ENCODE measurements at places on chromosomes 7 and 10.

GRCh38 chr10:123766761-123767160 lies 100.6 kb downstream of the GPR26 start:
- DNase-seq: no peak

GRCh38 chr10:22833781-22834180 lies 94.1 kb upstream of the ARMC3 start:
- no peak for DNase-seq

DNA sequence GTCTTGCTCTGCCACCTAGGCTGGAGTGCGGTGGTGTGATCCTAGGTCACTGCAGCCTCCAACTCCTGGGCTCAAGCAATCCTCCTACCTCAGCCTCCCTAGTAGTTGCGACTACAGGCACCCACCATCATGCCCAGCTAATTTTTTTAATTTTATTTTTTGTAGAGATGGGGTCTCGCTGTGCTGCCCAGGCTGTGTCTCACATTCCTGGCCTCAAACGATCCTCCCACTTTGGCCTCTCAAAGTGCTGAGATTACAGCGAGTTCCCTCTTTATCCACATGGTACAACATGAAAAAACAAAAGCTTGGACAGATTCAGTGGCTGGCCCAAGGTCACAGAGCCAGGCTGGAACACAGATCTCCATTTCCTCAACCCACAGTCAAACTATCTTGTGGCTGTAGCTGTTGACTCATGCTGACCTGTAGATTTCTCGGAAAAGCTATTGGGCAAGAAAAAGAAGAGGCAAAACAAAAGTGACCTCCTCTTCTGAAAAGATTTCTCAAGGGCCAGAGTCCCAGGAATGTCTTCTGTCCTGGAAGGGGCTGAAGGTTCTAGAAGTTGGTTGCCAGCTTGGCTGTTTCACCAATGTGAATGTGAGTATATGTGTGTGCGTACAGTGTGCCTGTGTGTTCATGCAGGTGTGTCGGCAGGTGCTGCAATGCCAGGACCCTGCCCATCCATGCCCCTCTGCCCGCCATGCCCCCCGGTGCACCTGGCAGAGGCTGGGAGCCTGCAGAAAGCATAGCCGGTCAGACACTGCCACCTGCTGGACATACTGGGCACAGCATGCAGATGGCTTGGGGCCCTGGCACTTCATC lies 28.4 kb downstream of the TMEM130 start:
- peak; percentile 35 for DNase-seq

GRCh38 chr10:114576132-114576487 lies 82.0 kb downstream of the ABLIM1 start:
- DNase-seq: no peak

GRCh38 chr10:132827423-132827789 lies 41.5 kb upstream of the NKX6-2 start:
- no peak for DNase-seq

GRCh38 chr10:98338318-98338717 lies 70.3 kb upstream of the LOXL4 start:
- no peak for DNase-seq

GRCh38 chr7:596071-596818 lies 76.6 kb upstream of the PDGFA start:
- no peak for DNase-seq

- no peak for DNase-seq
Measured at GRCh38 chr7:91993976-91994375, 53.3 kb downstream of the AKAP9 start.

- DNase-seq: peak; percentile 55
Measured at GRCh38 chr7:29839302-29839701, 33.0 kb downstream of the WIPF3 start.

DNA sequence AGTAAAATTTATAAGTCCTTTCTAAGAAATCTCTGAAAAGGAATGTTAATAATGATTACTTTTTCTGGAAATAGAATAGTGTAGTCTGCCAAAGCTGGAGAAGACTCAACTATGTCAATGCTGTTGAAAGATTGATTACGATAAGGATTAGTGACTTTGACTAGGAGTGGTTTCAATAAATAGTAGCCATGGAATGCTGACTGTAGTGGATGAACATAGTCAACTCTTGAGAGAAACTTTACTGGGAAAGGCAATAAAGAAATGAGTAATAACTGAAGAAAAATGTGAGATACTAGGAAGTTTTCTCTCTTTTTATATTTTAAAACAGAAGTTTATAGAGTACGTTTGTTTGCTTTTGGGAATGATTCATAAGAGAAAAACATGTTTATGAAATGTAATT lies 105.0 kb upstream of the CDK13 start:
- DNase-seq: peak; percentile 12

- no peak for DNase-seq
Measured at GRCh38 chr7:96246919-96247318, 75.0 kb downstream of the SLC25A13 start.

- no peak for DNase-seq
Measured at GRCh38 chr7:82343716-82344115, 99.9 kb downstream of the CACNA2D1 start.

GRCh38 chr10:51244309-51244708 lies 170.0 kb downstream of the PRKG1 start:
- peak; percentile 49 for DNase-seq
